ENCODE measurements at places on chromosomes 1 and 21.

DNA sequence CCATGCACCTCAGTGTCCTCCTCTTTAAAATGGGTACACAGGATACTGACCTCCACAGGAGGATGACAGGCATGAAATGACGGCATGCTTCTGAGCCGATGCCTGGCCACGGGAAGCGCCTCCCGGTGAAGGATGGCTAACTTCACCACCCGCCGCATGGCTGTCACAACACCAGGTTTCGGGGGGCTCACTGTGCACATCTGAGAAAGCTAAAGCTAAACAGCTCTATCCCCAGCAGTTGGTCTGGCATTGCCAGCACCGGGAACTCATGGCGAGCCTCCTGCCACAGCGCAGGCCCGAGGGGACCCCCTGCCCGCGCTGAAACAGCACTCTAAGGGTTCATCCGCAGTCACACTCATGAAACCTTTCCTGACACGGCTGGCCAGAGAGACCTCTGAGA lies 16.0 kb downstream of the NPHP4 start:
- no peak for DNase-seq

DNA sequence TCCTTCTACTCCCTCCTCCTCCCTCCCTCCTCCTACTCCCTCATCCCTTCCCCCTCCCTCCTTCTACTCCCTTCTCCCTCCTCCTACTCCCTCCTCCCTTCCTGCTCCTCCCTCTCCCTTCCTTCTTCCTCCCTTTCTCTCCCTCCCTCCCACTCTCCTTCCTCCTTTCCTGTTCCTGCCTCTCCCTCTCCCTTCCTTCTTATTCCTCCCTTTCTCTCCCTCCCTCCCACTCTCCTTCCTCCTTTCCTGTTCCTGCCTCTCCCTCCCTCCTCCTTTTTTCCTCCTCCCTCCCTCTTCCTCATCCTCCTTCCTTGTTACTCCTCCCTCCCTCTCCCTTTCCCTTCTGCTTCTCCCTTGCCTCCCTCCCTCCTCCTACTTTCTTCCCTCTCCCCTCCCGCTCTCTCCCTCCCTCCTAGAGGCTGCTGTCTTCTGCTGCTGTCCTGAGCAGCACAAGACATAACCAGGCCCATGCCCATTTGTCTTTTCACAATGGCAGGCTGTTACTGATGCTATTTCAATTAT lies 41.1 kb downstream of the WNT9A start:
- no peak for DNase-seq

DNA sequence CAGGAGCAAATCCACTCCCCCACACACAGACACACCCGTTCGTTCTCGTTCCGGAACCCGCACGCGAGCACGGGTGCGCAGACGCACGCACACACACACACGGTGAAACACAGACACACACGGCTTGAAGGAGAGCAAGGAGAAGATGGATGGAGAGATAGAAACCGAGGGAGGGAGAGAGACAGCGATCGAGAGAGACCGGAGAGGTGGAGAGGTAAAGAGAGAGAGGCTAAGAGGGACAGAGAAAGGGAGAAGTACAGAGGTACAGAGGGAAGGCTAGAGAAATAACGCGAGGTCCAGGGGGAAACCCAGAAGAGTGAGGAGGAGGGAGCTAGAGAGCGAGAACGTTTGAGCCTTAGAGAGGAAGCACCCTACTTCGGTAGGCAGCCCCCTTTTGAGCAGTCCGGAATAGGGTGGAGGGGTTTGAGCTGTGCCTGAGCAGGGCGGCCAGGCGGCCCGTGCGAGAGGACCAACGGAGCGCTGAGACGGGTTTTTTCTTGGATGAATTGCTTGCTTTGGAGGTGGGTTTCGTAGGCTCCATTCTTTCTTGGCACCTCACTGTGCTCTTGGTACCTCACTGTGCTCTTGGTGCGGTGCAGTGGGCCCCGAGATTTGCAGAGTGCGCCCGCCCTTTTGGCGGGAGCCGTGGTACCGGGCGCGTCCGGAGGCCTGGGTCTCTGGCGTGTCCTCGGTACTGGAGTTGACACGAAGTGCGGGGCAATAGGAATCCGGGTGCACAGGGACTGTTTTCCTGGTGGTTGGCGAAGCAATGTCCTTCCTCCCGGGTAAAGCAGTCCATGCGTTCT lies 88.4 kb upstream of the RHOU start:
- no peak for DNase-seq

DNA sequence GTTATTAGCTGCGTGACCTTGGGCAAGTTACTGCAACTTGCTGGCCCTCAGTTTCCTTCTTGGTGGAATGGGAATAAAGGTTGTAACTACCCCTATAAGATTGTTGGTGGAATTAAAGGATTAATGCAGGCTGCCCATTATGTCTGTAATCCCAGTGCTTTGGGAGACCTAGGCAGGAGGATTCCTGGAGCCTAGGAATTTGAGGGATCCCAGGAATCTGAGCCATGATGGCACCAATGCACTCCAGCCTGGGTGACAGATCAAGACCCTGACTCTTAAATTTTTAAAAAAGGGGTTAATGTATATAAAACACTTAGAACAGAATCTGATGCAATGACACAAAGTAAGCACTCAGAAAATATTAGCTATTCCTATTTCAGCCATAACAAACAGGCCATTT lies 67.3 kb downstream of the PTGER3 start:
- no peak for DNase-seq

- DNase-seq: no peak
Measured at GRCh38 chr1:7401814-7402547, 369.1 kb upstream of the VAMP3 start.

- no peak for DNase-seq
Measured at GRCh38 chr21:20388400-20388799, 609.8 kb upstream of the NCAM2 start.

- DNase-seq: no peak
Measured at GRCh38 chr1:217521317-217521716, 109.6 kb downstream of the GPATCH2 start.

DNA sequence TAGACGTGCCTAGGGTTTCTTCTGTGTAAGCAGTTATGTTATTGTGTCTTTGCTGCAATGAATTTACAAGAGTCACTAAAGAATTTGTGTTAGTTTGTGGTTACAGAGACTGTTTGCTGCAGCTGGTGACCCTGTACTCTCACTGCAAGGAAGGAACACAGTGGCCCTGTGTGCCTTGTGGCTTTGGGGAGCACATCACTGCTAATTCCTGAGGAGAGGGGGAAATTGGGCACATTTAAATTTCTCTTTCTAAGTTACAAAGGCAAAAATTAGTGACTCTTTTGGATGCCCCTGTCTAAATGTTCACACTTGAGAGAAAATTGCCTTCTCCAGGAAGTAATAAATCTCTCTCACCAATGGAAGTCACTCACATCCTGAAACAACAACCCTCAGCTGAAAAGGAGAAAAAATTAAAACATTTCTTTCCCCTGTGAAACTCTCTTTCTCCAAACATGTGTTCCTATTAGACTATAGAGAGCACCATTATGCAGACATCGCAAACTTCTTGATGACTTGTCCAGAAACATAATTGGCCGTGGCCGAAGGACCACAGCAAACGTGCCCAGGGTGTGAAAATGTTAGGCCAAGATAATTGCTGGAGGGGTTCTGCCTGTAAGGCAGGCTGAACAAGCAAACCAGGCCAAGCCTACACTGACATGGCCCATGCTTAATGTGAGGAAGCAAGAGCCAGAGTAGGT lies 32.3 kb upstream of the SPAG17 start:
- DNase-seq: no peak

DNA sequence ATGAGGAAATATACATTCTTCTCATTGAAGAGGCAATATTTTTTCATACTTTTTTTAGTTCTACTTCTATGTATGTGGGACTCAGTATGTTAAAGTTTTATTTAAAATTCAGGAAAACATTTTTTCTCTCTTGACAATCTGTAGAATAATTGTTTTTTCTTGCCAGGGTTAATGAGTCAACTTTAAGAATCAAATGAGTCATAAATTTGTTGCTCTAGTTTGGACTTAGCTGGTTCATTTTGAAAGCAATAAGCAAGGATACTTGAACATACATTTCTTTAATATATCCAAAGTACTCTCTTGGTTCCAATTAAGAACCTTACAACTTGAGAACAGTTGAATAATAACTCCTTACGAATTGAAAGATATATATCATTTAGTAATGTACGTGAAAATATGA lies 1145.3 kb upstream of the B3GALT2 start:
- no peak for DNase-seq

GRCh38 chr21:28227881-28228635 lies 764.6 kb downstream of the LTN1 start:
- no peak for DNase-seq

DNA sequence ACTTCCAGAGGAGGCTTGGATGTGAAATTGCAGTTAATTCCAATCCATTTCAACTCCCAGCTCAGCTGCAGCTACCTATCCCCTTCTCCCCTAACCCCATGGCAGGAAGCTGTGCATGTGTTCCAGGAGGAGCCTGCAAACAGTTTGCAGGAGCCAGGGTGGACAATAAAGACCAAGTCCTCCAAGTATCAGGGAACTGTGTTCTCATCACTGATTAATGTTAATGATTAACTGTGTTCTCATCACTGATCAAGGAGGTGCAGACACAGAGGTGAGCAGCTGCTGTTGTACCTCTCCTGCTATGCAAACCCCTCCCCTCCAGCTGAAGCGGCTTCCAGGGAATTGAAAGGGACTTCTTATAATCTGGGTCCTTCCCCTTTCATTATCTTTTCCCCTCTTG lies 19.2 kb downstream of the CLDN19 start:
- no peak for DNase-seq

DNA sequence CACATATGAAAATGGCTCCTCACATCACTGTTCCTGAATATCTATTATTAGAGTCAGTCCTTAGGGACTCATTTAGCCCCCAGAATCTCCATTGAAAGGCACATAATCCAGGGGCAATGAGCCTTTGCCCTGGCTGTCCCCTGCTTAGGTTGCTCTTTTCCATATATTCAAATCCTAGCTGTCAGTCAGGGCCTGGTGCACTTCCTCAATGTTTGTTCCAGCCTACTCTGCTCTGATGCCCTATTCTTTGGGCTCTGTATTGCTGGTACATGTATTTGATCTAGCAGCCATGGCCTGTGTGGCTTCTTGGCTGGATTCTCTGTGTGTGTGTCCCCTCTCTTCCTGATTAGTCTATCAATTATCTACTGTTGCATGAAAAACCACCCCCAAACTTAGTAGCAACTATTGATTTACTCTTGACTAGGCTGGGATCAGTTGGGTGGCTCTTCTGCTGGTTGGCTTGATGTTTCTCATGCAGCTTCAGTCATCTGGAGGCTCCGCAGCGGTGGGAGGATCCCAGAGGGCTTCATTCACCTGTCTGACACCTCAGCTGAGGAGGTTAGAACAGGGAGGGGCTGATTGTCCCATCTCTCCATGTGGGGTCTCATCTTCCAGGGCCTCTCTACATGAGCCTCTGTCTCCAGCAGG lies 107.5 kb downstream of the DTL start:
- DNase-seq: no peak

- no peak for DNase-seq
Measured at GRCh38 chr21:44760376-44760775, 41.2 kb downstream of the UBE2G2 start.

- no peak for DNase-seq
Measured at GRCh38 chr1:87959236-87959635, 630.6 kb downstream of the LMO4 start.

DNA sequence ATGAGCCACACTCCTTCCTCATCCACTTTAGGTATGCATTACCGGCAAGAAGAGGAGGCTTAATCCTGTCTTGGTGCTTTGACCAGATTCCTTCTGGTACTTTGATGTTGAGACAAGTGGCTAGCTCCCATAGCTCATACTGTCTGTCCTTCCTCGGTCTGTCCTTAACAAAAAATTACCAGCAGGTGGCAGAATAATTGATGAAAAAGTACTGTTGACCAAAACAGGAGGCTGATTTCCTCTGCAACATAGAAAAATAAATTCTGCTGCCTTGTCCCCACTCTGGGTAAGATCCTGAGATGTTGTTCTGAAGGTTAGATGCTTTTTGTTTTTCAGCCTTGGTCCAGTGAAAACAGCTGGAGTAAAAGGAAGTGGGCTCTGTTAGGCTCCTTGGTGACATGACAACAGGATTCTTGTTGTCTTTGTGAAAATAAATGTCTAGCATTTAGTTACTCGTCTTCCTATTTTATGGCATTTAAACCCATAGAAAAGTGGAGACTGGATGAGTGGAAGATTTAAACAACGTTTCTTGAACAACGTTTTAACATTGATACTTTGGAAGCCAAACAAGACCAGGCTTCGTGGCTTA lies 11.2 kb upstream of the HJV start:
- DNase-seq: no peak

GRCh38 chr1:150281221-150281757 lies 1.1 kb upstream of the CIART start:
- peak; percentile 38 for DNase-seq

GRCh38 chr1:36232212-36233095 lies 8.2 kb downstream of the THRAP3 start:
- no peak for DNase-seq

DNA sequence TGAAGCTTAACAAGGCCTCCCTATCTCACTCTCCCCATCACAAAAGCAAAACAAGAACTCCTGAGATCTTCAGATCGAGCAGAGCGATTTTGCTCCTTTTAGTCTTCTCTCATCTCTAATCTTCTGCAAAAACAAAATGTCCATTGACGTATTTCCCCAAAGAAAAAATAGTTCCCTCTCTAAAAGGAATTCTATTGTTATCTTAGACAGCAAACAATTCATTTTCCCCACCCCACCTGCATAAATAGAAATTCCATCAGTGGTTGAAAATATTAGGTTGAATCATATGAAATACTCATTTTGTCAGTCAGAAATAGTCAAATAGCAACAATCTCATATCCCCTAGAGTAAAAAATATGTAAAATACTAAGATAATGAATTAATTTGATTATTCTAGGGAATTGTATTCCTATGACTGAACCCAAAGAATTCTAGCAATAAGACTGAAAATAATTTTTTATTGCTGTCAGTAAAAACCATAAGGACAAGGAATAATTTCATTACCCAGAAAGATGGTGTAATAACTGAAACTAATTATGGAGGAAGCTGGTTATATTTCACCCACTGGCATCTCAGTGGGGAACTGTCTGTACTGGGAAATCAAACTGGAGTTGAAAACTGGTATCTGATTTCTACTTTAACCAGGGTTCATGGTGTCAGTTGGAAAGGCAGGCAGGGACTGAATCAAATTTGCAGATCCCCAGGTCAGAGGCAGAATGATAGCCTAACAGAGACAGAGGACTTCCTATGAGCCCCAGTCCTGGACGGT lies 51.3 kb downstream of the RHOU start:
- DNase-seq: no peak

- DNase-seq: no peak
Measured at GRCh38 chr1:201383647-201384405, 6.3 kb upstream of the TNNT2 start.

GRCh38 chr1:19837866-19838265 lies 22.8 kb upstream of the RNF186 start:
- DNase-seq: no peak

GRCh38 chr1:65505547-65506300 lies 85.3 kb downstream of the LEPR start:
- no peak for DNase-seq

- no peak for DNase-seq
Measured at GRCh38 chr1:207999274-207999915, 88.5 kb upstream of the CD34 start.
